ENCODE measurements at places on chromosomes 13 and 19. TPM values are rescaled to one million over a fixed set of nuclear protein-coding genes. Genes with fewer than 3 reads are reported as not detected.
A peak's percentile ranks its signal among the peaks of the same experiment; 100 is the strongest.

Gene FAAP24
- total RNA-seq = 5.6 TPM

Gene FGF9
- not detected for total RNA-seq

Gene PCSK4
- total RNA-seq = 14.6 TPM

Gene B3GNT8
- 15.7 TPM for total RNA-seq

Gene CEACAM16
- not detected for total RNA-seq

Gene RNF113B
- not detected for total RNA-seq

Gene TTC9B
- not detected for total RNA-seq

Gene CEACAM5
- total RNA-seq = 113 TPM

Gene OVOL3
- total RNA-seq = not detected

- H3K27me3 ChIP-seq = no peaks in the 10 kb centered on the region
- no peak overlapping the region for H3K4me3 ChIP-seq
- DNase-seq = no peak
These were observed 14.0 kb downstream of the MCF2L start for GRCh38 chr13:112983042-112983305.

GRCh38 chr13:44969551-44970484 is 19.5 kb downstream of the NUFIP1 start:
- no peak for DNase-seq
- H3K27ac ChIP-seq = no peak overlapping the region
- no peak overlapping the region for H3K4me3 ChIP-seq
- peaks cover 14% of the 10 kb centered on the region for H3K4me1 ChIP-seq
- H3K36me3 ChIP-seq = no peaks in the 10 kb centered on the region

DNA sequence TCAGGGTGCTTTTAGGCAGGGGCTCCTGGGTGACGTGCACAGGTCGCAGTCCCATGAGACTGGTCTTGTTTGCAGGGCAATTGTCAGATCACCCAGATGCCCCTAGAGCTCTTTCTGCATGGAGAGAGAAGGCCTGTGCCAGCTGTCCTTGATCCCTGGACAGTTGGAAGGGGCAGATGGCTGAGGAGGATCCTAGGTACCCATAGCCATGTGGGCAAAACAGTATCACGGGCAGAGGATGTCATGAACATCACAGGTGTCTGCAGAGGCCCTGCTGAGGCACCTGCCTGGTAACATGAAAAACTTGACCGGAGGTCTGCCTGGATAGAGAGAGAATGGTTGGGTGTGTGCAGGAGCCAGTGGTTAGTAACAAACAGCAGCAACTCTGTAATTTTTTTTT is 99.3 kb downstream of the ZNF536 start:
- DNase-seq = no peak
- no peak overlapping the region for H3K27ac ChIP-seq
- no peaks in the 10 kb centered on the region for H3K36me3 ChIP-seq
- H3K4me1 ChIP-seq = no peaks in the 10 kb centered on the region

- H3K27me3 ChIP-seq = no peaks in the 10 kb centered on the region
- no peaks in the 10 kb centered on the region for H3K4me1 ChIP-seq
- DNase-seq = no peak
- no peaks in the 10 kb centered on the region for H3K36me3 ChIP-seq
- no peak overlapping the region for H3K4me3 ChIP-seq
These were observed 72.9 kb downstream of the RYR1 start for GRCh38 chr19:38506375-38506722.

DNA sequence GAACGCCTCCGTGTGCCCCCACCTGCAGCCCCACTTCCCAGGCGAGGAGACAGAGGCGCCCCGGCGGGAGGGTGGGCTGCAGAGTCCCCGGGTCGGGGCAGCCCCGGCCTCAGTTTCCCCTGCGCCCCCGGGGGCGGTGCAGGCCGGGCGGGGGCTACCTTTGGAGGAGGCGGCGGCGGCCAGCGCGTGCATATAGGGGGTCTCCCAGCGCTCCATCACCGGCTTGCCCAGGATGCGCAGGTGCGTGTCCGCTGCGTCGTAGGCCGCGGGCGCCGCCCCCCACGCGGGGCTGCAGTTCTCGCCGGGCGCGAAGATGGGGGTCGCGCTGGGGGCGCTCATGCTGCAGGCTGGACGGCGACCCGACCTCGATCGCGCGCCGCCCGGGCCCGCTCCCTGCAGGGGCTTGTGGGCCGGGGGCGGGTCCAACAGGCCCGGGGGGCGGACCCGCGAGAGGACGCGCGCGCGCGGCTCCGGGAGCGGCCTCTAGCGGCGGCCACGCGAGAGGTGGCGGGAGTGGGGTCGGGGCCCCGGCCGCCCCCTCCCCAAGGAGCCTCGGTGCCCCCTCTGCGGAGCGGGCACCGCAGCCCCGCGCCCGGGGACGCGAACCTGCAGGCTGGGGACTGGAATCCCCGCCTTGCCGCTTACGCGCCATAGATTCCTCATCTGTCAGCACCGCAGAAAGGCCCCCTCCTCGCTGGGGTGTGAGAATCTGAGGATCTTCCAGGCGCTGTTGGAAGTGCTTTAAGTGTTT is at the start of gene GAMT:
Gene GAMT (minus strand): TSS at position 405 of the 751 bp plus-strand sequence. CDS start 66 bp downstream, at position 339.
- no peak for DNase-seq
- peak within 1 kb of the TSS; percentile 72 for H3K4me3 ChIP-seq
- H3K27me3 ChIP-seq = peaks cover 6% of the 10 kb centered on the region
- H3K36me3 ChIP-seq = no peaks in the 10 kb centered on the region
- peaks cover 4% of the 10 kb centered on the region for H3K4me1 ChIP-seq
- H3K27ac ChIP-seq = no peak within 1 kb of the TSS

- H3K4me1 ChIP-seq = peaks cover 34% of the 10 kb centered on the region
- no peaks in the 10 kb centered on the region for H3K27me3 ChIP-seq
- peak; percentile 29 for DNase-seq
These were observed 24.9 kb downstream of the MPND start for GRCh38 chr19:4368128-4368820.

DNA sequence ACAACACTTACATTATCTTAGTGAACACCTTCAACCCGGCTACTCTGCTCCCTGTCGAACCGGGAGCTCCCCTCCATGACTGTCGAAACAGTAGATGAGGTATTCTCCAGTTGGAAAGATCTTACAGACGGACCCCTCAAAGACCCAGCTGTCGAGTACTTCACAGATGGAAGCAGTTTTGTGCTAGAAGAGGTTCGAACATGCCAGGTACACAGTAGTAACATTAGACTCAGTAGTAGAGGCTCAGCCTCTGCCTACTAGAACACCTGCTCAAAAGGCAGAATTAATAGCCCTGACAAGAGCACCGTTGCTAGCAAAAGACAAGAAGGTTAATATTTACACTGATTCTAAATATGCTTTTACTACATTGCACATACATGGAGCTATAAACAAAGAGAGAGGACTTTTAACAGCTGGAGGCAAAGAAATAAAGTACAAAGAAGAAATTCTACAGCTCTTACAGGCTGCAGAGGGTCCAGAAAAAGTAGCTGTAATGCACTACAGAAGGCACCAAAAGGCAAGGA is 13.6 kb upstream of the SLC15A1 start:
- peak overlapping the region; percentile 9 for H3K27ac ChIP-seq
- no peak for DNase-seq
- no peaks in the 10 kb centered on the region for H3K27me3 ChIP-seq
- H3K4me3 ChIP-seq = no peak overlapping the region
- peaks cover 24% of the 10 kb centered on the region for H3K4me1 ChIP-seq

DNA sequence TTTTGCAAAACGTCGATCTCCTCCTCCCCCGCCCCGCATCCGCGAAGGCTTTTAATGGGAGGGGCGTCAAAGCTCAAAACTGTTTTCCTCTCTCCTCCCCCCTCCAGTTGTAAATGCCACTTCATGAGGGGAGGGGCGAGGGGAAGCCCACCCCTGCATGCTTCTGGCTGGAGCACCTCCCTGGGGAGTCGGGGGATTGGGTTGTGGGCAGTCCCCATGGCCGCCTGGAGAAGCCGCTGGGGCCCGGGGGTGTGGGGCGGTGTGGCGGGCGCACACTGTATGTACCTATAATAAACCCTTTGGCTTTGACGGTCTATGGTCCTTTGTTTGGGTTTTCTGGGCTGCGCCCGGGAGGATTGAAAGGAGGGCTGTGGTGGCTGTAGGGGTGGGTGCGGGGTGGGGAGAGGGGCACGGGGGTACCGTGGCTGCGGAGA is 505 bp upstream of the SHKBP1 start:
- peaks cover 11% of the 10 kb centered on the region for H3K36me3 ChIP-seq
- H3K27ac ChIP-seq = peak overlapping the region; percentile 65
- H3K4me1 ChIP-seq = no peaks in the 10 kb centered on the region

DNA sequence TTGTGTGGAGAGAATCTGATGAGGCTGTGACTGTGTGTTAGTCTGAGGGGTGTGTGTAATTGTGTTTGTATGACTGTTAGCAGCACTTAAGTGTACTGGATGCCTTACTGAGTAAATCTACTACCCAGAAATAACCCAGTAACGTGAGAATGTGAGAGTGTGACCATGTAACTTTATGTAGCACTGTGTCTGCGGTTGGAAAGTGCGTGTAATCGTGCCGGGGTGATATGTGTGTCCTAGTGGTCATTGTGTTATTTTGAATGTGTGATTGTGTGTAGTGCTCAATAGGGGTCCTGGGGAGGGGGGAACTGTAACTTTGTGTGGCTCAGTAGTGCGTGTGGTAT is 550 bp downstream of the ZNF383 start:
- H3K27ac ChIP-seq = peak overlapping the region; percentile 91
- no peaks in the 10 kb centered on the region for H3K36me3 ChIP-seq
- no peak for DNase-seq
- H3K4me1 ChIP-seq = peaks cover 3% of the 10 kb centered on the region
- H3K4me3 ChIP-seq = peak overlapping the region; percentile 64
- no peaks in the 10 kb centered on the region for H3K27me3 ChIP-seq

- H3K27ac ChIP-seq = no peak overlapping the region
- no peaks in the 10 kb centered on the region for H3K36me3 ChIP-seq
- H3K4me1 ChIP-seq = no peaks in the 10 kb centered on the region
- no peak overlapping the region for H3K4me3 ChIP-seq
- no peaks in the 10 kb centered on the region for H3K27me3 ChIP-seq
These were observed 372.7 kb downstream of the LIG4 start for GRCh38 chr13:107842562-107843180.

DNA sequence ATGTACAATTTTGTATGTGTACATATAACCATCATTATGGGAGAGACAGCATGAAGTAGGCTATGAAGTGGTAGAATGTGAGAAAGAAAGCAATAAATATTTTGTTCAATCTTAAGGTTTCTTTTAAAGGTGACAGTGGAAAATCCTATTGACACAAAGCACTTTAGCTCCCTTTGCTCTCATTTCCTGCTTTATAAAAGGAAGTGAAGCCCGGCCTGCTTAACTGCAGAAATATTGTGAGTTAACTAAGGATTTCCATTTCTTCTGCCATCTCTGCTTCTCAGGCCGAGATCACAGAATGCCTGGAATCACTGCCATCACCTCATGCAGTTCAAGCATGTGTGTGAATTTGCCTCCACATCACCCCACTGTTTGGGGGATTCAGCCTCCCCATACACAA is 83.5 kb downstream of the FRY start:
- H3K36me3 ChIP-seq = no peaks in the 10 kb centered on the region
- no peak overlapping the region for H3K4me3 ChIP-seq
- DNase-seq = no peak
- H3K4me1 ChIP-seq = no peaks in the 10 kb centered on the region
- H3K27ac ChIP-seq = no peak overlapping the region
- H3K27me3 ChIP-seq = no peaks in the 10 kb centered on the region

- no peaks in the 10 kb centered on the region for H3K36me3 ChIP-seq
- H3K27ac ChIP-seq = no peak overlapping the region
- no peaks in the 10 kb centered on the region for H3K4me1 ChIP-seq
- peak; percentile 72 for DNase-seq
- H3K27me3 ChIP-seq = no peaks in the 10 kb centered on the region
These were observed 8.8 kb downstream of the GTPBP3 start for GRCh38 chr19:17346109-17346671.

GRCh38 chr13:28505543-28506135 is 10.7 kb upstream of the FLT1 start:
- no peak overlapping the region for H3K4me3 ChIP-seq
- H3K4me1 ChIP-seq = no peaks in the 10 kb centered on the region
- DNase-seq = no peak
- H3K27me3 ChIP-seq = no peaks in the 10 kb centered on the region
- H3K27ac ChIP-seq = no peak overlapping the region
- H3K36me3 ChIP-seq = no peaks in the 10 kb centered on the region

DNA sequence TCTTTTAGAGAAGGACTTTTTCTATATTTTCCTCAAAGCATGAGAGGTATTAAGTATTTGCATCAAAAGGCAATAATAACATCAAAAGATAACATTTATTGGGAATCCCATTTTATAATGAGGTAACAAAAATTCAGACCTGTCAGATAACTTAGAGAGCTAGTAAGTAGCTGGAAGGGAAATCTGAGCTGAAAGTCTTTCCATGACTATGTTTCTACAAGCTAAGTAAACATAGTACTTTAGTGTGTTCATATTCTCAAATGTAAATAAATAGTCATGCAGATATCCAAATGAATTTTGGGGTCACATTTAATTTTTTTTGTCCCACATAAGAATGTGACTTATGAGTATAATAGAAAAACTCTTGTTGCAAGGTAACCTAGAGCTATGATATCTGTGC is 87.3 kb upstream of the FBXL3 start:
- H3K36me3 ChIP-seq = no peaks in the 10 kb centered on the region
- H3K27ac ChIP-seq = no peak overlapping the region
- no peak overlapping the region for H3K4me3 ChIP-seq

GRCh38 chr19:29285878-29286277 is 72.9 kb upstream of the UQCRFS1 start:
- DNase-seq = no peak
- H3K4me1 ChIP-seq = no peaks in the 10 kb centered on the region
- H3K36me3 ChIP-seq = no peaks in the 10 kb centered on the region
- no peak overlapping the region for H3K27ac ChIP-seq

GRCh38 chr13:30042272-30042671 is 191.9 kb upstream of the UBL3 start:
- no peak overlapping the region for H3K4me3 ChIP-seq
- H3K27ac ChIP-seq = no peak overlapping the region
- no peaks in the 10 kb centered on the region for H3K27me3 ChIP-seq
- no peak for DNase-seq
- H3K4me1 ChIP-seq = no peaks in the 10 kb centered on the region

- peak overlapping the region; percentile 96 for H3K27ac ChIP-seq
- H3K27me3 ChIP-seq = no peaks in the 10 kb centered on the region
- no peaks in the 10 kb centered on the region for H3K36me3 ChIP-seq
- no peak overlapping the region for H3K4me3 ChIP-seq
- no peak for DNase-seq
These were observed 1.1 kb upstream of the MRPL34 start for GRCh38 chr19:17304386-17305215.

GRCh38 chr13:99949679-99950413 is 21.7 kb downstream of the ZIC5 start:
- no peaks in the 10 kb centered on the region for H3K36me3 ChIP-seq
- H3K4me3 ChIP-seq = no peak overlapping the region
- no peaks in the 10 kb centered on the region for H3K4me1 ChIP-seq

GRCh38 chr19:1155352-1156304 is 18.4 kb downstream of the SBNO2 start:
- no peaks in the 10 kb centered on the region for H3K27me3 ChIP-seq
- peak overlapping the region; percentile 81 for H3K27ac ChIP-seq
- H3K36me3 ChIP-seq = no peaks in the 10 kb centered on the region
- H3K4me1 ChIP-seq = no peaks in the 10 kb centered on the region
- no peak for DNase-seq

- H3K4me3 ChIP-seq = no peak overlapping the region
- no peaks in the 10 kb centered on the region for H3K27me3 ChIP-seq
- DNase-seq = no peak
- no peaks in the 10 kb centered on the region for H3K4me1 ChIP-seq
- no peaks in the 10 kb centered on the region for H3K36me3 ChIP-seq
These were observed 3.7 kb downstream of the TINCR start for GRCh38 chr19:5563935-5564612.

- peak; percentile 72 for DNase-seq
- no peaks in the 10 kb centered on the region for H3K27me3 ChIP-seq
These were observed 50.7 kb upstream of the PNMA8B start for GRCh38 chr19:46546194-46546896.

- H3K27me3 ChIP-seq = no peaks in the 10 kb centered on the region
- no peak for DNase-seq
- no peak overlapping the region for H3K4me3 ChIP-seq
- H3K36me3 ChIP-seq = no peaks in the 10 kb centered on the region
- no peak overlapping the region for H3K27ac ChIP-seq
- no peaks in the 10 kb centered on the region for H3K4me1 ChIP-seq
These were observed 63.9 kb downstream of the DACH1 start for GRCh38 chr13:71803066-71803465.
